ENCODE measurements at places on chromosomes 16 and 17. TPM values are rescaled to one million over a fixed set of nuclear protein-coding genes. Genes with fewer than 3 reads are reported as not detected.
A peak's percentile ranks its signal among the peaks of the same experiment; 100 is the strongest.

The RPL27 gene
- 1,142 TPM for total RNA-seq

GRCh38 chr17:55040611-55041010, 72.0 kb downstream of the STXBP4 start:
- no peak overlapping the region for H3K4me3 ChIP-seq
- peaks cover 7% of the 10 kb centered on the region for H3K4me1 ChIP-seq
- no peaks in the 10 kb centered on the region for H3K36me3 ChIP-seq
- no peak overlapping the region for H3K27ac ChIP-seq
- DNase-seq, result no peak

DNA sequence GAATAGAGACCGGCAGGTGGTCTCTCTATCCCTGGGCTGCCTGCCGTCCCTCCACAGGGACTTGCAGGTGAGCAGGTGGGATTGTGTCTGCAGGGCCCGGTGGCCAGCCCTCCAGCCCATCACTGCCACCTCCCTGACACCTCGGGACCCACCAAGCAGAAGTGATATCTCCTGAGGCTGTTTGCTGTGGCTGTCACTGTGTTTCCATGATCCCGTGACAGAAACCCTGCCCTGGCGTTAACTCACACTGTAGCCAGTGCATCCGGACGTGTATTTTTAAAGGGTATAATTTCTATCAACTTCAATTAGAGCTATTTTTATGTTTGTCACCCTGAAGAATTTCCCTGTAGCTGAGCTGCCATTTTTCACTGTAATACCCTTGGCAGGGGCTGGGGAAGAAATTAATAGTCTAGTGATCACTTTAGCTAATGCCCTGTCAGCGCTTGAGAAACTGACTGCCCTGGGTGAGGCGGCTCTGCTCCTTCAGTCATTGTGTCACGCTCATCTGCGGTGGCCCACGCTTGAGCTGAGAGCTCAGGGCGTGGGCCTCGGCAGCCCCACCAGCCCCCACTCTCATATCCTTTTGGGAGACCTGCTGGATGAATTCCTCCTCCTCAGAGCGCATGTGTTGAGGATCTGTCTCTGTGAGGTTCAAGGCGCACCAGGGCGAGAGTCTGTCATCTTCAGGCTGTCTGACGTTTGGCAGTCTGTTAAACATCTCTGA, 229.9 kb upstream of the CIBAR2 start:
- no peak overlapping the region for H3K27ac ChIP-seq
- no peaks in the 10 kb centered on the region for H3K36me3 ChIP-seq
- DNase-seq, result no peak
- no peaks in the 10 kb centered on the region for H3K4me1 ChIP-seq
- H3K4me3 ChIP-seq, result no peak overlapping the region
- H3K27me3 ChIP-seq, result no peaks in the 10 kb centered on the region

- no peak overlapping the region for H3K27ac ChIP-seq
- H3K4me3 ChIP-seq, result no peak overlapping the region
- H3K4me1 ChIP-seq, result peaks cover 19% of the 10 kb centered on the region
- H3K36me3 ChIP-seq, result no peaks in the 10 kb centered on the region
Observed at GRCh38 chr16:87245511-87245910, 71.7 kb downstream of the C16orf95 start.

DNA sequence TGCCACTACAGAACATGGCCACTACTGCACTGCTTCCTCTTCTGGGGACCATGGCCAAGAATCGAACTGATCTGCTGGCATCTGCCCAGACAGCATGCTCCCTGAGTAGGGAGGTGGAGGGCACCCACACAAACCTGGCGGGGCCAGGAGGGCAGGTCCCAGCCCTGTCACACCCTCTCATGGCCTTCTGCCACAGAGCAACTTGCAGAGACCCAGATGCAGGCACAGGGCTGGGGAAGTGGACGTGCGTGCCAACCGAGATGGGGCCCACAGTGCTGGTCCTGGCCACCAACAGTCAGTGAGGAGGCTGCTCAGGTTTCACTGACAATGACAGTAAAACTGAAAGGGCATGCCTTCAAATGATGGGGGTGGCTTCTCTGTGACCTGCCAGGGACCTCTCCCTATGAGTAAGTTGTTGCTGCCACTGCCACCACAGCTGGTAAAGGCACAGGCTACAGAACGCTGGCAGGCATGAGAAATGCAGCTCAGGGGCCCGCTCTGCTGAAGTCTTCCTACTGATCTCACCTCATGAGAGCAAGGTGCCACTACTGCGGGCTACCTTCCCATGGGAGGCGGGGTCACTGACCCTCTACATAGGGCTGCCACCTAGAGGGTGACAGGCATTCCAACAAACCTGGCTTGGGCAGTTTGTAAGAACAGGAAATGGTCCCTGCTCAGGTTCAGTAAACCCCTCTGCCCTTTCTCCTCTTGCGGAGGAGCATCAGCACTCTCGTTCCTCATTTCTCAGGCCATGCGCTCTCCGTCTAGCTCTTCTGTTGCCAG, 15.5 kb downstream of the HIC1 start:
- H3K4me3 ChIP-seq, result peak overlapping the region; percentile 79
- peak overlapping the region; percentile 43 for H3K27ac ChIP-seq
- H3K27me3 ChIP-seq, result no peaks in the 10 kb centered on the region
- peak; percentile 88 for DNase-seq

DNA sequence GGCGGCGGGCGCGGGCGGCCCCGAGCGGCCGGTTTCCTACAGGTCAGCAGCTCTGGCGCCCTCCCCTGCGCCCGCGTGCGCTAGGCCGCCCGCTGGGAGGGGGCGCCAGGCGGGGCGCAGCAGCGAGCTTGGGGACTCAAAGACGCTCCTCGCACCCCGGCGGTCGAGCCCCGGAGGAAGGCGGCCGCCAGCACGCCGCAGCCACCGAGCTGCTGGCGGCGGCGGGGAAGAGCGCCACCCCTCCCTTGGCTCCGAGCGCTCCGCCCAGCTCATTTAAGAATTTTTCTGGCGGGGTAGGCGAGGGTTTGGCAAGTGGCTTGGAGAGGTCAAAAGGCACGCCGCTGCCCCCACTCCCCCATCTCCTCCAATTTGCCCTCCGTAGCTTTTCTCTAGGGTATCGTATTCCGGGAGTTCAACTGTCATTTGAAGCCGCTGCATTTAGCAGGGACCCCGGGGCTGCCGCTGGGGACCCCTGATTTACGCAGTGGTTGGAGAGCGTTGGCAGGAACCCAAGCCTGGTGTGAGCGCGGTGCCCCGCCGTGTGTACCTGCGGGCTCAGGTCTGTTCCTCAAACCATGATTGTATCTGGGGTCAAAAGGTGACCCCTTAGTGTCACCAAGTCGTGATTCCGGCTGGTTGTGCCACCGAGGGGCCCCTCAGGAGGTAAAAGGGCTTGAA, 59.5 kb upstream of the GSE1 start:
- H3K36me3 ChIP-seq, result peaks cover 6% of the 10 kb centered on the region
- H3K27me3 ChIP-seq, result no peaks in the 10 kb centered on the region
- peak overlapping the region; percentile 92 for H3K4me3 ChIP-seq
- peak overlapping the region; percentile 87 for H3K27ac ChIP-seq
- DNase-seq, result peak; percentile 66

GRCh38 chr17:79088247-79088996, 13.8 kb downstream of the ENGASE start:
- H3K27ac ChIP-seq, result no peak overlapping the region
- no peaks in the 10 kb centered on the region for H3K36me3 ChIP-seq
- peaks cover 10% of the 10 kb centered on the region for H3K27me3 ChIP-seq
- peaks cover 5% of the 10 kb centered on the region for H3K4me1 ChIP-seq

DNA sequence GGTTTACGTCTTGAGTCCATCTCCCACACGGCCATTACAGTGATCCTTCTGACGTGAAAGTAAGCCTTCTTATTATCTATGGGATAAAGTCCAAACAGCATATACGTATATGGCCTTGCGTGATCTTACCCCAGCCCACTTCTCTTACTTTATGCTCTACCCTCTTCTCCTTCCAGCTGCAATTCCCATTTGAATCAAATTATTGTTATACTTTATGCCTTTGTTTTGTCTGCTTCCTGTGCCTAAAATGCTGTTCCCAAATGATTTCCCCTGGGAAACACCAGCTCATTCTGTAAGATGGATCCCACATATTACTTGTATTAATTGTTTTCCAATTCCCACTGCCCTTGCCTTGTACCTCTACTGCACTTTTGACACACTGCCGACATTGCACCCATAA, 11.2 kb downstream of the UQCRC2 start:
- peaks cover 3% of the 10 kb centered on the region for H3K4me1 ChIP-seq
- no peaks in the 10 kb centered on the region for H3K27me3 ChIP-seq
- H3K4me3 ChIP-seq, result no peak overlapping the region
- H3K27ac ChIP-seq, result peak overlapping the region; percentile 48
- no peak for DNase-seq

DNA sequence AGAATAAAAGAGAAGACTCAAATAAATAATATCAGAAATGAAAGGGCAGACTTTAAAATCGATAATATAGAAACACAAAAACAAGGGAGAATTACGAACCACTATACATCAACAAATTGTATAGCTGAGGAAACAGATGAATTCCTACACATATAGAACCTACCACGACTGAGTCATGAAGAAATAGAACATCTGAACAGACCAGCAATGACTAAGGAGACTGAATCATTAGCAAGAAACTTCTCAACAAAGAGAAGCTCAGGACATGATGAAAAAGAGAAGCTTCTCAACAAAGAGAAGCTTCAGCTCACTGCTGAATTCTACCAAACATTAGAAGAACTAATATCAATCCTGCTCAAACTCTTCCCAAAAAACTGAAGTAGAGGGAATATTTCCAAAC, 255.9 kb downstream of the CEP112 start:
- peak overlapping the region; percentile 63 for H3K27ac ChIP-seq
- H3K4me1 ChIP-seq, result no peaks in the 10 kb centered on the region
- peaks cover 10% of the 10 kb centered on the region for H3K36me3 ChIP-seq
- no peak overlapping the region for H3K4me3 ChIP-seq
- no peaks in the 10 kb centered on the region for H3K27me3 ChIP-seq

- H3K4me3 ChIP-seq, result no peak overlapping the region
- no peak for DNase-seq
- no peak overlapping the region for H3K27ac ChIP-seq
- no peaks in the 10 kb centered on the region for H3K27me3 ChIP-seq
- H3K4me1 ChIP-seq, result no peaks in the 10 kb centered on the region
Observed at GRCh38 chr17:54623746-54624145, 276.9 kb upstream of the TOM1L1 start.

GRCh38 chr17:1153795-1154546, 25.8 kb downstream of the ABR start:
- H3K4me1 ChIP-seq, result no peaks in the 10 kb centered on the region
- no peaks in the 10 kb centered on the region for H3K27me3 ChIP-seq
- peaks cover 1% of the 10 kb centered on the region for H3K36me3 ChIP-seq
- DNase-seq, result no peak
- H3K27ac ChIP-seq, result no peak overlapping the region
- no peak overlapping the region for H3K4me3 ChIP-seq

Measured in activated T-cell treated with anti-CD3 and anti-CD28 coated beads, Interleukin-2, amount 50 U/mL, for 72 hours (primary cell).